ENCODE measurements at places on chromosomes 13 and 19. TPM values are rescaled to one million over a fixed set of nuclear protein-coding genes. Genes with fewer than 3 reads are reported as not detected.

OR7C1 gene
- total RNA-seq: not detected

DNA sequence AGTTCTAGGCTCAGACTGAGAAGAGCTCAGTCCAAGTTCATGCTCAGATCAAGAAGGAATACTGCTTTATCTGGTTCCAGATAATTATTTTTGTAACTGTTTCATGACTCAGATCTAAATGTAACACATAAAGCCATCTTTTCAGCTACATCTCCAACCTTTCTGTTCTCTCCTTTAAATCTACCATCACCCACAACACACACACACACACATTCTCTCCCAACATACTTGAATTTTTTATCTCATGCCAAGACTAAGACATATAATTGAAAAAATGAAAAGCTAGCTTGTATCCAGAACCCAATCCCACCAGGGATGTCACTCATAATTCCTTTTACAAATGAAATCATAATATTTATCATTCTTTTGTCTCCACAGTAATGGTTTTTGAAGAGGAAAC, 7.6 kb downstream of the KATNAL1 start:
- no peak for DNase-seq
- H3K36me3 ChIP-seq: no peaks in the 10 kb centered on the region
- no peak overlapping the region for H3K4me3 ChIP-seq
- no peaks in the 10 kb centered on the region for H3K27me3 ChIP-seq

DNA sequence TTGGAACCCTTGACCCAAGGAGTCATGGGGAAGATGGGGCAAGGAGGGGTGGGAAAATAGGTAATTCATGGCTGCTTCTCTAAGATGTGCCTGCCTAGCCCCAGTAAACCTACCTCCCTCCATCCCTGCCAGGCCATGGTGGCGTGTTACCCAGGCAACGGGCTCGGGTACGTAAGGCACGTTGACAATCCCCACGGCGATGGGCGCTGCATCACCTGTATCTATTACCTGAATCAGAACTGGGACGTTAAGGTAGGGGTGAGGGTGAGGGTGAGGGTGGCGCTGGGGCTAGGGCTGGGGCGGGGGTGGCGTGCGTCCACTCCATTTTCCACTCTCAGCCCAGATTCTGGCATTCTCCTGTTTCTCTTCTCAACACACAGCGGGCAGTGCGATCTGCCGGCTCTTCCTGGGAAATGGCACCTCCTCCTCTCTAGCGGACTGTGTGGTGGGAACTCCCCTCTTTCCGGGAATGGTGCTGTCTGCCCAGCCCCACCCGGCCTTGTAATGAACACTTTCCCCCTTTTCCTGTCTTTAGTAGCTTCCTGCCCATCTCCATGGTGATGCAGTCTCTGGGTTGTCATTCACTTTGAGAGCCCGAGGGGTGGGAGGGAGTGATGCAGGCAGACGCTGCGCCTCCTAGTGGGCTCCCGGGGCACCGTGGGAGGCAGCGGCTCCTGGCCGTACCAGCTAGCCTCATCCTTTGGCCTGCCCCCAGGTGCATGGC, 7.6 kb downstream of the EGLN2 start:
- H3K27me3 ChIP-seq: no peaks in the 10 kb centered on the region
- H3K36me3 ChIP-seq: peaks cover 2% of the 10 kb centered on the region
- no peak overlapping the region for H3K4me3 ChIP-seq
- DNase-seq: peak; percentile 93

DNA sequence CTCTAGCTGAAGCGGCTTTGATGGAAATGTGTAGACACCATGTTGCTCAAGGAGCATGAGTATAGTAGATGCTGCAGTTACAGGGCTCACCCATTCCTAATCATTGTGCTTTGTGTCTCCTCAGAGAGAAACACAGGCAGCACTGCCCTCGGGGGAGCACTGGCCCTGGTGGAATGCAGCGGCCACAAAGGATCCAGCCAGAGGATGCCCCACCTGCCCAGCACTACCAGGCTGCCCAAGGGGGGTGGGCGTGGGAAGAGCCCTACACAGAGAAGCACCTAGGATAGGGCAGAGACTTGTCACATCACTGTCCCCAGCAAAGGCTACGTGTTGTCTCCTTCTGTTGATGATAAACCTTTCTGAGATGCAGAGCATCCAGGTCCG, 9.0 kb downstream of the TUBA3C start:
- H3K27me3 ChIP-seq: no peaks in the 10 kb centered on the region
- H3K36me3 ChIP-seq: no peaks in the 10 kb centered on the region
- H3K27ac ChIP-seq: no peak overlapping the region

- H3K27me3 ChIP-seq: no peaks in the 10 kb centered on the region
Observed at GRCh38 chr19:5052515-5052914, 83.6 kb downstream of the KDM4B start.

MYO1F gene
- total RNA-seq: 63.8 TPM

- H3K27me3 ChIP-seq: no peaks in the 10 kb centered on the region
- no peak overlapping the region for H3K27ac ChIP-seq
- no peaks in the 10 kb centered on the region for H3K36me3 ChIP-seq
- DNase-seq: no peak
Observed at GRCh38 chr13:78499802-78500201, 103.5 kb downstream of the POU4F1 start.

DNA sequence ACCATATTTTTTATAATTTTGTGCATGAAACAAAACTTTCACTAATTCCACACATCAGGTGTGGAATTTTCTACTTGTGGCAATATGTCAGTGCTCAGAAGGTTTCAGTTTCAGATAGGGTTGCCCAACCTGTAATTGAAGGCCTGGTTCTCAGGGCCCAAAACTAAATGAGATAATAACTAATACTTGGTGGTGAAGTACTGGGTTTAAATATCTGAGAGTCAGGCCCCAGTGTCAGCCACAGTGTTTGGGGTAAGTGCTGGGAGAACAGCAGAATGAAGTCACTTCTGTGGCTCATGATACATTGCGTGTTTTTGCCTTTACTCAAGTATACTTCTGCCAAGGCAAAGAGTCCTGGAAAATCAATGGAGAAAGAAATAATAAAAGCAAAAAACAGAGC, 5.6 kb downstream of the SAFB start:
- H3K4me3 ChIP-seq: no peak overlapping the region
- H3K27ac ChIP-seq: no peak overlapping the region
- H3K27me3 ChIP-seq: no peaks in the 10 kb centered on the region
- no peaks in the 10 kb centered on the region for H3K36me3 ChIP-seq

DNA sequence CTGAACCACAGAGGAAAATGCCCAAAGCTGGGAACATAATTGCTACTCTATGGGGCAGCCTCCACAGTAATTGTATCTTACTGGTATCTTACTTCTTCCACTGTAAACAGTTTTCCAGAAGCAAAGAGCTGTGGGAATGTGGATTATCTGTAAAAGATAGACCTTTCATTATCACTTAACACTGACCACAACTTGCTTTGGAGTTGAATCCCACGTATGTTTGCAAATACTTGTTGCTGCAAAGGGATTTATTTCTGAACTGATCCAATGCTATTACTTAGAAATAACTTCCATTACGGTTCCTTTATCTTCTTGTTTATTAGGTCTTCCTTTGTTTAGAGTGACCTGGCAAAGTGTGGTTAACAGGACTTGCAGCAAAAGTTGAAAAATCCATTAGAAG, 218.1 kb downstream of the KCTD12 start:
- no peaks in the 10 kb centered on the region for H3K36me3 ChIP-seq
- no peak overlapping the region for H3K4me3 ChIP-seq
- no peak for DNase-seq
- H3K27me3 ChIP-seq: no peaks in the 10 kb centered on the region

MATK gene
- total RNA-seq: 1.9 TPM
